GM20000 (cell line): ENCODE measurements at places on chromosomes 6 and 20.

DNA sequence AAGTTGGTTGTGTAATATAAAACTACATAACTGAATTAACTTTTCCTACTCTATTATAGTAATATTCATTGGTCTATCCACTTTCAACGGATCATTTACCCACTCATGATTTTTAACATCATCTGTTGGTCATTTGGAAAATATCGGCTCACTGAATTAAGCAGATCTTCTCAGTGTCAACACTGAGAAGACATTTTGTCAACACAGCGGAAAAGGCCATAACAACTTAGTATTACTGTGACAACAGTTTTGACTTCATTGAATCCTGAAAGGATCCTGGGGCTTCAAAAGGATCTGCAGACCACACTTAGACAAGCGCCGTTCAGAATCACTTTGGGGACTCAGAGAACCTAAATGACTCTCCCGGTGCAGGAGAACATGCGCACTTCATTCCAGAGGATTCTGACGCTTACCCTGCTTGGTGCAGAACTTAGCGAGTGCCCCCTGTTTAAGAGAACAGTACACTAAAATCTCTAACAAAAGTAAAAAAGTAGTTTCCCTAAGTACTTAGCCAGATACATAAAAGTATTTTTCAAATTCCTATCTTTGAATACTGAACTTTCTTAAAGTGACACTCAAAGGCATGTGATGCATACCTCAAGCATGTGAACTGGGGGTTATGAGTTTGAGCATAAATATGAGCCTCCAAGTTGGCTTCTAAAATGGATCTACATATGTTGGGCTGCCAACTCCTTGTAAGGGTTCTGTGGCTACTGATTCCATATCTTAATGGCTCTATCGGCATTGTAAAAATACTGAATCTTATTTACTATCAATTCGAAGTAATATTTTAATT is 4.0 kb downstream of the ZBTB2 start:
- DNase-seq = no peak

DNA sequence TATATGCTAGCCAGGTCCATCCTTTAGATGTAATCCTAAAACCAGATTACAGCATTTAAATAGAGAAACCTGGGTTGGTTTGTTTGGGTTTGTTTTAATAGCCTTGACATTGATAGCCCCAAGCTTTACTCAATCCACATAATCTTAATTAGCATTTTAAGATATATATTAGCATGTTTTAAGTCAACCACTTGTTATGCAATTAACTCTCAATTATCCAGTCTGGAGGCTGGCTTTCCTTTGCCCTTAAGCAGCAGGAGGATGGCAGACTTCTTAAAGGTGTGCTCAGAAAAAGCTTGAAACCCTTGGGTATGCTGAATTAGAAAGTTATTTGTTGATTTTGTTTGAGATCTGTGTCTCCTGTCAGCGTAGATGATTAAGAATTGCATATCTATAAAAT is 46.3 kb upstream of the SMIM28 start:
- no peak for DNase-seq

DNA sequence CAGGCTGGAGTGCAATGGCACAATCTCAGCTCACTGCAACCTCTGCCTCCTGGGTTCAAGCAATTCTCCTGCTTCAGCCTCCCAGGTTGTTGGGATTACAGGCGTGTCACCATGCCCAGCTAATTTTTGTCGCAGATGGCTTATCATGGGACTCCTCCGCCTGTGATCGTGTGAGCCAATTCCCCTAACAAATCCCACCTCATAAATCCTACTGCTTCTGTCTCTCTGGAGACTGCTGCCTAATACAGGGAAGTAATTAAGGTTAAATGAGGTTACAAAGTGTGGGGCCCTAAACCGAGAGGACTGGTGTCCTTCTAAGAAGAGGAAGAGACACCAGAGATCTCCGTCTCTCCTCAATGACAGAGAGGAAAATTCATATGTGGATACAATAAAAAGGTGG is 52.0 kb downstream of the TRPC4AP start:
- DNase-seq = no peak

- DNase-seq = no peak
These were observed 646.5 kb upstream of the EPHA7 start for GRCh38 chr6:94065707-94066337.

GRCh38 chr20:64192406-64192805 is 28.2 kb downstream of the MYT1 start:
- no peak for DNase-seq

- no peak for DNase-seq
These were observed 19.7 kb downstream of the BTN2A1 start for GRCh38 chr6:26477426-26477825.

DNA sequence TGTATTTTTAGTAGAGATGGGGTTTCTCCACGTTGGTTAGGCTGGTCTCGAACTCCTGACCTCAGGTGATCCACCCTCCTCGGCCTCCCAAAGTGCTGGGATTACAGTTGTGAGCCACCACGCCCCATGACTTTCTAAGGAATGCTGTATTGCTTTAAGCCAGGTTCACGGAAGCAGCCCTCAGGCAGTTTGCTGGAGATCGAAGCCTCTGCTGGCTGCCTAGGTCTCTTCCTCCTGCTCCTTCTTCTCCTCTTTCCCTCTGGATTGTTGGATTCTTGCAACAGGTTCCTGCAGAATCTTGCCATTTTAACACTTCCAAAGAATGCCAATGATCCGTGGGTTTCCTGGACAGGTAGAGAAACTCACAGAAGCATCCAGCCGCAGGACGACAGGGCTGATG is 29.3 kb upstream of the B4GALT5 start:
- no peak for DNase-seq

GRCh38 chr6:25404693-25405169 is 125.6 kb downstream of the CARMIL1 start:
- peak; percentile 56 for DNase-seq

GRCh38 chr6:40706178-40706577 is 119.0 kb upstream of the LRFN2 start:
- no peak for DNase-seq

DNA sequence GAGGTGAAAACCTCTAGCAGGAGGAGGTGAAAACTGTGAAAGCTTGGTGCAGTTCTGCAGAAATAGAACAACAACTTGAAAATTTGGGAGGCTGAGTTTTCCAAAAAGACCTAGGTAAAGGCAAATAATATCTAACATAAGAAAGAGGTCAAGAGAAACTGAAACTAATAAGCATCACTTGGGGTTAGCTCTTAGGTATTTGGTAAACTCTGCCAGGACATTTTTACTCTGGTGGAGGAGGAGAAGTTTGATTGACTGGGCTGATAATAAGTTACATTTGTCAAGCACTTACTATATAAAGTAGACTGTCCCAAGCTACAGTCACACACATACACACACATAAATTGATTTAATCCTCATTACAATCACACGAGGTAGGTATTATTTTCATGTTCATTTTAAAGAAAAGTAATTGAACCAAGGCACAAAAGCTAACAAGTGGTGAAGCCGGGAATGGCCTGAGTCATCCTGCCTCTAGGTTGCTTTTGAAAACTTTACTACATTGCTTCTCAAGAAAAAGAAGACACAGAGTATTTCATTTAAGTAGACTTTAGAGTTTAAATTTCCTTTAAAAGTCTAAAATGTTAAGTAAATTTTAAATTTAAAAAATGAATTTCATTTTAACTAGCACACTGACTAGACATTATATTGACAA is 275.5 kb downstream of the PTPRK start:
- no peak for DNase-seq

DNA sequence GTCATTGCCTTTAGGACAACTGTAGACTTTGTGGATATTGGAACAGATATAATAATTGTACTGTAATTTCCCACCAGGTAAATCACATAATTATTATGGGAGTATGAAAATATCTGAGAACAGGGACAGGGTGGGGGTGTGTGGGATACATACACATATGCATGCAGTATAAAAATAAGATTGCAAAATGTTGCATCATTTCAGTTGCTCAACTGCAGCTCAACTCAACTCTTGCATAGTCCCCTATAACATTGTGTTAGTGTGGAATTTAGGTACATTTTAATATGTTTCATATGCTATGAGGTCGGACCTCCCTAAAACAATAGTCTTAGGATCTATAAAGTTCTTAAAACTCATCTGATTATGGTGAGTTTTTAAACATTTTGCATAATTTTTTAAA is 275.0 kb upstream of the FLRT3 start:
- no peak for DNase-seq

GRCh38 chr6:154721460-154721859 is 11.8 kb upstream of the SCAF8 start:
- no peak for DNase-seq

DNA sequence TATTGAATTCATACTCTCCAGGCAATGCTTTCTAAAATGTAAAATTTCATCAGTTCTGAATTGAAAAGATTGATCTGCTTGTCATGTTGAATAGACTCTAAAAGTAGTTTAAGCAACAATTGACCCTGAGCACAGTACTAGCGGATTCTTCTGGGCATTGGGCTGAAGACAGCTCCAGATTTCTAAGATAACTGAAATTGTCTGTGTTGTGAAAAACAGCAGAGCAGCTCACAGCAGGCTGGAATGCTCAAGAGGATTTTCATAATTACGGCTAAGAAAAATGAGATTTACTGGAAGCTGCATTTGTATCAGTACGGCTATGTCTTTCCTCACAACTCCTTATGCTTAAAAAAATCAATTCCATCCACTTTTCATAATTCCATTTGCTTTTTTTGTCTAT is 373.7 kb downstream of the HACE1 start:
- no peak for DNase-seq

DNA sequence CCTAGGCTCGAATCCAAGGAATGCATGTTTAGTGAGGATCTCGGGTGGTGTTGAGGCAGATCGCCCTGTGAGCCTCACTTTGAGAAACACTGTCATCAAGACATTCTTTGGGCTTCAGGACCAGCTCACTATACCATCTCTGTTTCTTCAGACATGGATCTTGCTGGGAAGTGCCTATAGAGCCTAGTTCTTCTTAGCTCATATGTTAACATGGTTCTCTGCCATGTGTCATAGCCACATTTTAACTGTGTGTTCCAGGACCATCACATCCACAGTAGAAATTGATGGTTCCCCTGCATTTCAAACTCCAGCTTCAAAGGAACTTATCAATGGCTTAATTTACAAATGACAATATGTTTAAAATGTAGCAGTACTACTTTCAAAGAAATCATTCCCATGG is 57.4 kb downstream of the NOX3 start:
- no peak for DNase-seq

DNA sequence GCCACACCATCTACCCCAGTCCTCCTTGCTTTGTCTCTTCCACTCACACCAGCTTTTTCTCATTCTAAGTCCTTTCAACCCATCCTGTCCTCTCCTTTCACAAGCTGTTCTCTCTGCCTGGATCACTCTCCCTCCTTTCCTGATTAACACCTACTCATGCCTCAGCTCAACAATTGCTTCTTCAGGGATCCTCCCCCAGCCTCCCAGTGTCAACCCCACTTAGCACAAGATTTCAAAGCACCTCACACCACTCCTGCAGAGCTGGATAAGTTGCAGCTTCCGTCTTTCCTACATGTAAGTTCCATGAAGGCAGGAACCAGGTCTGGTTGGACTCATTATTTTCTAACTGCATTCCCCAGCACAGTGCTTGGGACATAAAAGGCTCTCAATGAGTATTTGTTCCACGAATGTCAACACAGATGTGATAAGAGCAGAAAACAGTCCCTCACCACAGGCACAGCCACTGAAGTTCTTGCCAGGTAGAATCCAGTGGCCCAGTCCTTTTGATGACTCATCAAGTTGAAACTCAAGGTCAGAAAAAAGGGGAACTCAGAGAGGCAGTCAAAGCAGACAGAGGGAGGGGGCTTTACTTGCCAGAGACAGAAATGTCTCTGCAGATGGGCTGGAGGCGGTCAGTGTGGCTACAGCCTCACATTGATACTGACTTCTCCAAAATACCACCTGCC is 193.4 kb upstream of the PRDM1 start:
- peak; percentile 69 for DNase-seq

- no peak for DNase-seq
These were observed 14.7 kb upstream of the TNFAIP3 start for GRCh38 chr6:137852346-137852745.

DNA sequence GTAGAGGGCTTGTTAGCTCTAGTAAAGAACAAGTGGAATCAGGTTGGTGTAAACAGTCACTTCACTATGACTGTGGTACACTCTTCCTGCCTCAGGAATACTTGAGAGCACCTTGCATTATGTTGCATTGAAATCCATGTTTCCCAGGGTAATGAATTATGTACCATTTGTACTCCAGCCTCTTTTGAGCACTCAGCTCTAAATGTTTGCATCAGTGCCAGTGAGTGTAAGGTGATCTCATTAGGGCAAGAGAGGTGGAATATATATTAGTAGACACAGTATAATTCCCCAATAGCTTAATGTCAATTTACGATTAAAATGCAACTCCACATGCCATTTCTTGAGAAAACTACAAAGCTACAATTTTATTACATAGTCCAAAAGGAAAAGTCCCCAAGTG is 319.6 kb upstream of the POU3F2 start:
- no peak for DNase-seq

- no peak for DNase-seq
These were observed 203.4 kb downstream of the TTLL2 start for GRCh38 chr6:167528239-167528638.

GRCh38 chr20:40930561-40930960 is 98.1 kb upstream of the TOP1 start:
- DNase-seq = no peak
